ENCODE measurements at places on chromosomes 5 and 9. TPM values are rescaled to one million over a fixed set of nuclear protein-coding genes. Genes with fewer than 3 reads are reported as not detected.

GRCh38 chr5:88952344-88952743, 69.4 kb upstream of the MEF2C start:
- no peak for DNase-seq

DNA sequence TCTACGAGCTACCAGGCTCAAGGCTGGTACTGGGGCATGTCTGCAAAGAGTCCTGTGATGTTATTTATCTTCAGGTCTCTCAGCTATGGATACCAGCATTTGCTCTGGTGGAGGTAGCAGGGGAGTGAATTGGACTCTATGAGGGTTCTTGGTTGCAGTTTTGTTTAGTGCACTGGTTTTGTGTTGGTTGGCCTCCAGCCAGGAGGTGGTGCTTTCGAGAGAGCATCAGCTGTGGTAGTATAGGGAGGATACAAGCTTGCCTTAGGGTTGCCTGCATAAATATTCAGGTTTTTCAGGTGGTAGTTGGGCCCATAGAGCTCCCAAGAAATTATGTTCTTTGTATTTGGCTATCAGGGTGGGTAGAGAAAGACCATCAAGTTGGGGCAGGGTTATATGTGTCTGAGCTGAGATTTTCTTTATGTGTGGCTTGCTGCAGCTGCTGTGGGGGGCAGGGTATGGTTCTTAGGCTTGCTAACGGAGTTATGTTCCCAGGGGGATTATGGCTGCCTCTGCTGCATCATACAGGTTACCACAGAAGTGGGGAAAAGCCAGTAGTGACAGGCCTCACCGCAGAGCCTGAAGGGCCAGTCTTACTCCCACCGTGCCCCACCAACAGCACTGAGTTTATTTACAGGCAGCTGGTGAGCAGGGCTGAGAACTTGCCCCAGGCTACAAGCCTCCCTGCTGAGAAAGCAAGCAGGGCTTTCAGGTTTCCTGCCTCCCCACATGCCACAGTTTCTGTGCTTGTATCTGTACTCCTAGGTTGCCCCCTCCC, 9.7 kb upstream of the RIOK2 start:
- DNase-seq: no peak

- DNase-seq: no peak
Observed at GRCh38 chr5:7317751-7318150, 78.2 kb upstream of the ADCY2 start.

DNA sequence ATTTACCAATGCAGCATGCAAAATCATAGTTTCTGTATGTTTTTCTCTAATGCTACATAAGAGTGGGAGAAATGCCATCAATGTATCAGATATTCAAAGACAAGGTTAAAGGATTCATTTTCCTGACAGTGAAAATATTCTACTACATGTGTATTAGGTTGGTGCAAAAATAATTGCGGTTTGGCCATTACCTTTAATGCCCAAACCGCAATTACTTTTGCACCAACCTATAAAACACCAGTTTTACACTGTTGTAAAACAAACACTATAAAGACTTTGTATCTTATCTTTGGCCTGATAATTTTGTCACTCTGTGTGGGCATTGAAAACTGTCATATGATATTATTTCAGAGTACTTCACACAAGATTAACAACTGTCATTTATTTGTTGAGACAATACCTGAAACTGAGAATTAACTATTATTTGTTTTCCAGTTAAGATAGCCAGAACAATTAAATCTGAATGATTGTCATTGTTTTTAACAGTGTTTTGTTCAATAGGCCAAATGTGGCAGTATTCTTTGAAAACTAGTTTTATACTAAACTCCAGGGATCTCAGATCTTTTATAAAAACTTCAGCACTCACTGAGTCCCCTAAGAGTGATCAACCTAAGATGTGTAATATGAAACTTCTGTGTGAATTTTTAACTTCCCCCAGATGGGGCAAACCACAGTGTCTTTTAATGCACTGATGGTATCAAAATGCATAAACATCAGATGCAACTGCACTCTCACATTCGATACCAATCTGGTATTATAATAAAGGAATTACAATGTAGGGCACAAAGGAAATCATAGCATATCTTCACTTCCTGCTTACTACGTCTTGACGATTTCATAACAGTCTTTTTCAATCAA, 53.8 kb upstream of the FBN2 start:
- no peak for DNase-seq

CAPSL gene
- total RNA-seq: not detected

DNA sequence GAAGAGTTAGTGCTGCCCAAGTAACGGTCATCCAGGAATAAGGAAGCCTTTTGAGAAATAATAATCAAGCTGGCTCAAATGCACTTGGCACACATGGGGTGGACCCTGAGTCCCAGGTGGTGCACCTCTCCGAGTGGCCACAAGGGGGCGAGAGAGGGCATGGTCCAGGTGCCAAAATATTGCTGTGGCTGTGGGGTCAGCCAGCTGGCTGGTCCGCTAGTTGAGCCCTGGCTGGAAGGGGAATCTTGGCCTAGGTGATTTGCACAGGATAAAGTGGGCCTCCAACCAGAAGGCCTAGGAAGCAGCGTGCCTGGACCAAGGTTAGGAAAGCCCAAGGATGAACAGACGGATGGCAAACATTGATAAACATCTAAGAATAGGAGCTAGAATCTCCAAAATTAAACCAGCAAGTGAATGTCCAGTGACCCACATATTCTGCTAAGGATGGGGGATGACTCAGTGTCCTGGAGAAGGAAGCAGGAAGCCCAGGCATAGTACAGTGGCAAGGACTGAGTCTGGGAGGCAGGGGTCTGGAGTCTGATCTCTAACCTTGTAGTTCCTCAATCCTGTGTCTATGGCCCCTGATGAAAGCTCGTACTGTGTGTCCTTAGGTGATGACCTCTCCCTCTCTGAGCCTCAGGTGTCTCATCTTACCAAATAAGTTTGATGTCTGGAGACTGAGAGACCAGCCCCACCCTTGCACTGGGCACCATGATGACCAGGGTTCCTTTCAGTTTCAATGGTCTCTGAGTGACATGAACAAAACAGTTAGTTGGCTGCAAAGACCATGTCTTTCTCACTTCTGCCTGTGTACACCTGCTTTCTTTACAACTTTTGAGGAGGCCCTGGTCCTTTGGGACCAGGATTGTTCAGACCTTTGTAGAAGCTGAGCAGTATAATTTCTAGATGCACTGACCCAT, 19.2 kb upstream of the SHB start:
- no peak for DNase-seq

DNA sequence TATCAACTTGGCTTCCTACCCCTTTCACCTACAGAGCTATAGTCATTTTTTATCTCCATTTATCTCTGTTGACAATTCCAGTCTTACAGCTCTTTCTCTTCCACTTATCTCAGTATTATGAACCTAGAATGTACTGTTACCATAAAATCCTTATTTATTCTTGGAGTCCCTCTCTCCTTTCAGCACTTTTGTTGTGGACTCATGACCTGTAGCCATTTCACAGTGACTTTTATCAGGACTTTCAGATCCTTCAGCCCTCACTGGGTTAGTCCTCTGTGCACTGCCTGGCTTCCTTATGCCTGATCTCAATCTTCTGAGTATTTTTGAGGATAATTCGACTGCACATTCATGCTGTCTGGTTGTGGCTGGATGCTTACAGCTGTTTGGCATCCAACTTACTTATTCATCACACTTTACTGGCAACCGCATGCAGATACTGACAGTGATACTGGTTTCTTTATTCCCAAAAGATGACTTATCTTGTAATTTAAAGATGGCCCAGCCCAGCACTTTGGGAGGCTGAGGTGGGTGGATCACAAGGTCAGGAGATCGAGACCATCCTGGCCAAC, 293.3 kb downstream of the MAN2A1 start:
- no peak for DNase-seq

Measured in glomerular endothelial cell (primary cell).